ENCODE measurements at places on chromosomes 4 and X.

DNA sequence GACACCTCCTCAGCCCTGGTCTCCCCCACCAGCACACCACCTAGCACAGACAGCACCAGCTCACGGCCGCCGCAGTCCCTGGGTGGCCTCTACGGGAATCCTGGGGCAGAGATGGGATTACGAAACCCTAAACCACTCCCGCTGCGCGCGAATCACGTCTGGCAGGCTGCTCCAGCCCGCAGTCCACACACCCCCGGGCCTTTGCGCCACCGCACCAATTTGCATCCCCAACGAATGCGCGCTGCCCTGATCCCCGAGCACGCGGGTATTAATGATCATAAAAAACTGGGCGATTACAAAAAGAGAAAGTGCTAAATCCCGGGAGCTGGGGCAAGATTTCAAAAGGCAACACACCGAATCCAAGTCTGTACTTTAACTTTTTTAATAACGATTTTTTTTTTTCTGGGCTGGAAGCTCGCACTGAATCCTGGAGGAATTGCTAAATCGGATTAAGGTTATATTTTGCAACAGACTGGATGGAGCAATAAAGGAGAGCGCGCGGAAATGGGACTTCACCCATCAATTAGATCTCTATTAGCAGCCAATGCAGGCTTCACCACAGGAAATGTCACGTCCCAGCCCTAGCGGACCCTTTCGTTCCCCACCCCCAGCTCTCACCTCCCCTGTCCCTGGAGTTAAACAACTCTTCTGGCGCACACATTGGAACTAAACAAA is 69.8 kb upstream of the TMEM33 start:
- DNase-seq: no peak

- no peak for DNase-seq
These were observed at the start of gene LNX1 for GRCh38 chr4:53591372-53591892. Gene LNX1, minus strand, starts transcription at chr4:53591486. Its CDS starts 17,484 bp downstream, at chr4:53574002.

DNA sequence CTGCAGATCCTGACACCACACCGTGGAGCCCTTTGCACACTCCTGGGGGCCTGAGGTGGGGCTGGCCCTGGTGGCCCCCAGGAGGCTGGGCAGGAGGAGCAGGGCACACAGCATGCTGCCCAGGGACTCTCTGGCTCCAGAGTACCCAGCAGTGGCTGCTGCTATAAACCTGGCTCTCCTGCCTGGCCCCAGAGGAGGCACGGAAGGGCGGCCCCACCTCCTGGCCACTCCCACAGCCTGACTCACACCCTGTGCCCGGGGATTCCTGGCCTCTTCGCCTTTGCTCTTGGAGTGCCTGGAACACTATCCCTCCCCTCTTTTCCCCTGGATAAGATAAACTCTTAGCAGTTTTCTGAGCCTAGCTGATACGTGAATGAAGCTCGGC is at the start of gene PSAPL1:
TSS of gene PSAPL1 (minus strand) at position 165 of the 385 bp plus-strand sequence. CDS start at position 114, 51 bp downstream.
- no peak for DNase-seq

GRCh38 chrX:150688911-150689451 is 4.2 kb upstream of the MTMR1 start:
- no peak for DNase-seq

GRCh38 chrX:43313035-43313434 is 343.1 kb upstream of the MAOA start:
- no peak for DNase-seq

GRCh38 chr4:61182915-61183314 is 17.2 kb upstream of the ADGRL3 start:
- no peak for DNase-seq

DNA sequence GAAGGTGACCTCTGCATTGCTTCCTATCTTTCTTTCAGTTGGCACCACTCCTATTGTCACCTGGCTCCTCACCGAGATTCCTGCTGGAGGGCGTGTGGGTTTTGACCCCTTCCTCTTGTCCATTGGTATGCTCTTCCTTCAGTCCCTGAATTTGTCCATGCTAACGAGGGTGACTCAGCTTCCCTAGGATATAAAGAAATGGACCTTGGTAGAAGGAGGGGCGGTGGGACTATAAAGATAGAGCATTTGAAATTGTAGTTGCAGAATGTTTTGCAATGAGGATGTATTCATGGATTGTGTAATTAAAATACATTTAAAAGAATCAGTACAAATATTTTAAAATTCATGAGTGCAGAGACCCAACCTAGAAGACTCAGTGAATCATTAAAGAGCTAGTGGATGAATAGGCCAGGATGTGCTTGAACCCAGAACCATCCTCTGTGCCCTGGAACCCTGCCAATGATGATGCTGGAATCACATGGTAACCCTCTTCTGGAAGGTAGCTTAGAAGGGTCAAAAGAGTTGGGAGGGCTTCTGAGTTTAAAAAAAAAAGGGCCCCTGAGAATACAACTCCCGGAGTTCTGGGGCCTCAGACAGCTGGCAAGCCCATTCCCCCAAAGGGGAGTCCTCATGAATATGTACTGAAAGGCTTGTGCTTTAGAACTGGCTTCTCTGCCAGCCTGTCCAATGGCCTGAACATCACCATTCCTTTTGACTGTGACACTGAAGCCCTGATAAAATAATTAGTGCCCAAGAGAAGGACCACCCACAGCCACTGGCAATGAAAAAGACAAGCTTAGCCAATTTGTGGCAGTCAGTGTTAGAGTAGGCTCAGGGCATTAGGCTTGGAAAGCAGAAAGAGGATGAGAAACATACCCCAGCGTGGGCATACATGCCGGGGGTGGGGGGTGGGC is 8.0 kb downstream of the XPNPEP2 start:
- no peak for DNase-seq

GRCh38 chr4:34178476-34178875 is 2065.8 kb downstream of the ARAP2 start:
- no peak for DNase-seq

GRCh38 chrX:15206306-15206705 is 63.6 kb downstream of the ASB9 start:
- DNase-seq: no peak

DNA sequence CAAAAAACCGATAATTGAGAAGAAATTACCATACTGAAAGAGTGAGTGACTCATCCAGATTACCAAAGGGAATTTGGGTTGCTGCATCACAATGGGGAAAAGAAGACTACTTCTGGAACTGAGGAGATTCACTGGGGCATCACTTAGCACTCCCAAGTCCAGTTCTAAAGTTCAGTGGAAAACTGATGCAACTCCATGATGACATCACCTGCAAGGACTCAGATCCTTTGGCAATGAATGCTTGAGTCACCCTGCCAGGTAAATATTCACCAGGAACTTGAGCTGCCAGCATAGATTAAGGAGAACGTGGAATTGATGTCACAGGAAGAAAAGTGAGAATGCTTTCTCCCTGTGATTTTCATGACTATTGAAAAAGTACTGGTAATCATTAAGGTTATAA is 32.0 kb upstream of the SMIM10L2A start:
- no peak for DNase-seq

GRCh38 chrX:27767387-27767786 is 40.4 kb upstream of the MAGEB10 start:
- no peak for DNase-seq

DNA sequence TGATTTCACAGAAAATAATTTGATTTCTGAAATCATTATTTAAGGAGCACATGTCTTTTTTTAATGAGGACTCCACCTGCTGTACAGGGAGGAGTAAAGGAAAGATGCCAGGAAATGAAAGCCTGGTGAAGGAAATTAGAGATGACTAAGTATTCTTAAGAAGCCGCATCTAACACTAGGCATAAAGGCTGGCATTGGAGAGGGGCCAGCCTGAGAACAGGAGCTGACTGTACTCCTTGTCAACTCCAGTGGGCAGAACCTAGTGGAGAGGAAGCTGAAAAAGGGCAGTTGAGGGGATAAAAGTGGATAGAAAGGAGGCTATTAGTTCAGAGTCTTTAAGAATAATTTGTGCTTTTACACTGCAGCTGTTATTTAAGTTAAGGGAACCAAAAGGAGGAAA is 393.0 kb downstream of the PPP1R2C start:
- no peak for DNase-seq

- DNase-seq: no peak
These were observed 107.3 kb downstream of the DTHD1 start for GRCh38 chr4:36388710-36389109.

DNA sequence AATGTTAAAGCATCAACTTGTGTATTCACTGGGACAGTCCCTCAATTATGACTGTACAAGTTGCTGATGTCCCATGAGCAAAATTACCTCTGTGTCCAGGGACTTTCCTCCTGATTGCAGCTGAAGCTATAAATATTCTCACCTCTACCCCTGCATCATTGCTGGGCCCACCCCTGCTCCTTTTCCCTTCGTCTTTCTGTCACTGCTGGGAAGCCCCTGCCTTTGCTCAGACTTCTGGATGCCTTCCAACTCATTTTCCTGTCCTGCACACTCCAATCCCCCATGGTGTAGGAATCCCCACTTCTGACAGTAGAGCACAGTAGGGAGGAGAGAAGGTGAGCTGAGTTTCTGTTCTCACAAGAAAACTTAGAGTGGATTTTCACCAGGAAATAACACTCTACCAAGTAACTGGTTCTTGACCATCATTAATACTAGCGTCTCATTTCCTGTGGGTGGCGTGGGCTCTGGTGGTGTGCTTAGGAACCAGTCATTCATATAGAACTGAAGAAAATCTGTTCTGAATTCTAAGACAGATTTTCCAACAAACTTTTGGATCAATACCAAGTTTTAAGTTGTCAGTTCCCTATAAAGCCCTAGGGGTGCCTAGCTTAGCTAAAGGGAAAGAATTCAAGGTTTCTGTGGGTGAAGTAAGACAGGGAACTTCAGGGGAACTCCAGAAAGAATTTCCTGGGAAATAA is 136.2 kb upstream of the MED14 start:
- no peak for DNase-seq

DNA sequence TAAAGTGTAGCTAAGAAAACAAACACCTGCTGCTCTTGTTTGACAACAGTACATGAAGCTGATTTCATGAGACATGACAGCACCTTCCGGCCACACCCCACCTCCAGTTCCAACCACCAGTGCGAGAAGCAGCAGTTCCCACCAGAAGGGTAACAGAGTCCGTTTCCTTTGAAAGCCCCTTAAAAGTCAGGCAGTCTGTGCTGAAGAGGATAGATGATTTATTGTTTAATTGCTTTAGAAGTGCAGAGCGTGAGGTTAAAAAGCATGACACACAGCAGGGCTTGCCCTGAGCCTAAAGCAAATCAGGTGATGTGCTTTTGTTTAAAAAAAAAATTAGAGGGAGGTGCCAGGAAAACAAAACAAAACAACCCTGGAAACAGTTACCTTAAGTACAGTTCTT is 82.6 kb downstream of the HADH start:
- peak; percentile 32 for DNase-seq

DNA sequence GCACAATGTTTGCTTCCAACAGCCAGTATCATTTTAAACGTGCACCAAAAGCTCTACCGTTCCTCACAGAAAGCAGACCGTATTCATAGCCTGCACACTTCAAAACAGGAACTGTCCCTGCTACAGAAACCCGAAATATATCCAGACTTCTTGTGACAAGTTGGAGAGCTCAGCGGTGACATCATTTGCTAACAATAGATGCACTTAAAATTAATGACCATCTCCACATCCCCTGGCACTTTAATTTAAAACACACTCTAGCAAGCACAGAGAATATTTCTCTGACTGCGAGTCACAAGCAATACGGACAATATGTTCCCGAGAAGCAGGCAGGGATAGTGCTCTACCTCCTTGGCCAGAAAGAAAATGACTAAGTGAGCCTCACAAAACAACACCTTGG is 2.5 kb downstream of the NYX start:
- no peak for DNase-seq

DNA sequence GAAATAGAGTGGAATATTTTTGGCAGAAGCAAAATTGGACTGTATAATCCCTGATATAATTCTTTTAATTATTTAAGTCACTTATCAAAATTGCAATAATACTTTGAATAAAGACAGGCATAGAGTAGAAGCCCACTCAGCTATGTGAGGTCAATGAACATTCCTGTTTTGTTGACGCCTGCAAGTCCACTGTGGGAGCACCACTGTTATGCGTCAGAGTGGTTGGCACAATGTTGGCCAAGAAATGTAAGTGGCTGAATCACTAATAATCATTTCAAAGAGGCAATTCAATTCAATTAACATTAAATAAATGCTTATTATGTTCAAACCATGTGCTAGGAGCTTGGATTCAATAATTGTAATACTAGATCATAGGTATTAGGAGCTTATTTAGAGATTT is 221.0 kb downstream of the SPCS3 start:
- no peak for DNase-seq

- no peak for DNase-seq
These were observed 673 bp downstream of the CNGA2 start for GRCh38 chrX:151735219-151735618.

GRCh38 chr4:1571165-1572009 is 112.7 kb downstream of the FAM53A start:
- DNase-seq: no peak

GRCh38 chr4:128633067-128633466 is 176.4 kb upstream of the JADE1 start:
- DNase-seq: no peak

- no peak for DNase-seq
These were observed 762 bp downstream of the PIGA start for GRCh38 chrX:15334561-15334960.

DNA sequence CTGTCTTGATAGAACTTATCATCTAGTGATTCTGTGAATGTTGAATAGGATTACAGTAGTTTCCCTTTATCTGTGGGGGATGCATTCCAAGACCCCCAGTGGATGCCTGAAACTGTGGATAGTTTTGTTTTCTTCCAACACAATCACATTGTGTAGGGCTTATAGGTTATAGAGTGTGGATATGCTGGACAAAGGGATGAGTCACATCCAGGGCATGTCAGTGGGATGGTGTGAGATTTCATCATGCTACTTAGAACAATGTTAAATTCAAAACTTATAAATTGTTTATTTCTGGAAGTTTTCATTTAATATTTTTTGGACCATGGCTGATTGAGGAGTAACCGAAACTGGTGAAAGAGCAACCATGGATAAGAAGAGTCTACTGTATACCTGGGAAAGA is 432.3 kb upstream of the ATOH1 start:
- DNase-seq: no peak

DNA sequence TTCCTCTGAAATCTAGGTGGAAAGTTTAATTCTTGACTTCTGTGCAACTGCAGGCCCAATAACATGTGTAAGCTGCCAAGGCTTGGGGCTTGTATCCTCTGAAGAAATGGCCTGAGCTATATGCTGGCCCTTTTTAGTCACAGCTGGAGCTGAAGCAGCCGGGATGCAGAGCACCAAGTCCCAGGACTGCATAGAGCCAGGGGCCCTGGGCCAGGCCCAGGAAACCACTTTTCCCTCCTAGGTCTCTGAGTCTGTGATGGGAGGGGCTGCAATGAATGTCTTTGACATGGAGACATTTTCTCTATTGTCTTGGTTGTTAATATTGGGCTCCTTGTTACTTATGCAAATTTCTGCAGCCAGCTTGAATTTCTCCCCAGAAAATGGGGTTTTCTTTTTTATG is 588.5 kb downstream of the CENPC start:
- DNase-seq: no peak

- DNase-seq: no peak
These were observed 79.3 kb downstream of the FAM114A1 start for GRCh38 chr4:38946919-38947318.

- no peak for DNase-seq
These were observed 116.6 kb downstream of the PAPSS1 start for GRCh38 chr4:107603430-107603829.
